ENCODE measurements at places on chromosomes 7 and 10.

- DNase-seq, result no peak
These were observed 52.5 kb downstream of the CSGALNACT2 start for GRCh38 chr10:43190775-43191174.

GRCh38 chr7:10282909-10283308 lies 690.8 kb upstream of the PHF14 start:
- no peak for DNase-seq

- no peak for DNase-seq
These were observed 248.7 kb downstream of the TSPAN12 start for GRCh38 chr7:120609136-120609753.

GRCh38 chr10:128855618-128856428 lies 611.2 kb upstream of the MGMT start:
- no peak for DNase-seq

DNA sequence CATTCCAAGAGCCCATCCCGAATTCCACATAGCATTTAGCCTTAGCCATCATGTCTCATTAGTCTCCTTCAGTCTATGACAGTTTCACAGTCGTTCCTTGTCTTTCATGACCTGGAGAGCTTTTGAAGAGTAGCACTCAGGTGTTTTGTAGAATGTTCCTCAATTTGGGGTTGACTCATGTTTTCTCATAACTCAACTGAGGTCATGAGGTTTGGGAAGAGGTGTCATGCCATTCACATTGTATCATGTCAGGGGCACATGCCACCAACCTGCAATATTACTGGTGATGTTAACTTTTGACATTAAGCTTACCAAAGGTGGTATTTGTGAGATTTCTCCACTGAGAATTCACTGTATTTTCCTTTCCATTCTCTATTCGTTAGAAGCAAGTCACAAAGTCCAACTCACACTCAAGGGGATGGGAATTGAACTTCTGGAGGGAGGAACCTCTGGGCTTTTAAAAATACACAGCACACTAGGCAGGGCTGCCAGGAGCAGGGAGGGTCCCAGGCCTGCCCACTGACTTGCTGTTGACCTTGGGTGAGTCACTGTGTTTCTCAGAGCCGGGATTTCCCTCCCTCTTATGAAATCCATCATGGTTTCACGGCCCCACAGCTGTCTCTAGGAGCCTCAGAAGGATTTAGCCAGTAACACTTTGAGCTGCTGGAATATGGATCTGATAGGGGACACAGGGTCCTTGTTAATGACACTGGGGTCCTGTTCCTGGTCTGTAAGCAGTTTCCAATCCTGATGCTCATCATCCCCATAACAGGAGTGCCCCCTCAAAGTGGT lies 74.4 kb upstream of the TCF7L2 start:
- DNase-seq, result peak; percentile 5

DNA sequence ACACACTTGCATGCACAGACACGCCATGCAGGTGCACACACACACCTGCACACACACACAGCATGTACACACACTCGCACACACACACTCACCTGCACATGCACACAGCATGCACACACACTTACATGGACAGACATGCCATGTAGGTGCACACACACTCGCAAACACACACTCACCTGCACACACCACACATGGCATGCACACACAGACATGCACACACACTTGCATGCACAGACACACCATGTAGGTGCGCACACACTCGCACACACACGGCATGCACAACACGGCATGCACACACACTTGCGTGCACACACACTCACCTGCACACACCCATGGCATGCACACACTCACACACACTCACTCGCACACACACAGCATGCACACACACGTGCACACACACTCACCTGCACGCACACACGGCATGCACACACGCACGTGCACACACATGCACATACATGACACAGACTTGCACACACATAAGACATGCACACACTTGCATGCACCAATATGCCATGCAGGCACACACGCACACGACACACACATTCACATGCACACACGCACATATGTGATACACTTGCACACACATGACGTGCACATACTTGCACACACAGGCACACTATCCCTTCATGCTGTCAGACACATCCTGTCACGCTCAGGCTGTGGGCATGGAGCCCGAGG lies 56.8 kb downstream of the INSIG1 start:
- DNase-seq, result no peak

- DNase-seq, result no peak
These were observed 139.0 kb downstream of the DOCK1 start for GRCh38 chr10:127044186-127044585.

GRCh38 chr7:115728518-115728917 lies 302.0 kb downstream of the TFEC start:
- no peak for DNase-seq

GRCh38 chr10:122142641-122143237 lies 128.4 kb upstream of the BTBD16 start:
- DNase-seq, result peak; percentile 45

DNA sequence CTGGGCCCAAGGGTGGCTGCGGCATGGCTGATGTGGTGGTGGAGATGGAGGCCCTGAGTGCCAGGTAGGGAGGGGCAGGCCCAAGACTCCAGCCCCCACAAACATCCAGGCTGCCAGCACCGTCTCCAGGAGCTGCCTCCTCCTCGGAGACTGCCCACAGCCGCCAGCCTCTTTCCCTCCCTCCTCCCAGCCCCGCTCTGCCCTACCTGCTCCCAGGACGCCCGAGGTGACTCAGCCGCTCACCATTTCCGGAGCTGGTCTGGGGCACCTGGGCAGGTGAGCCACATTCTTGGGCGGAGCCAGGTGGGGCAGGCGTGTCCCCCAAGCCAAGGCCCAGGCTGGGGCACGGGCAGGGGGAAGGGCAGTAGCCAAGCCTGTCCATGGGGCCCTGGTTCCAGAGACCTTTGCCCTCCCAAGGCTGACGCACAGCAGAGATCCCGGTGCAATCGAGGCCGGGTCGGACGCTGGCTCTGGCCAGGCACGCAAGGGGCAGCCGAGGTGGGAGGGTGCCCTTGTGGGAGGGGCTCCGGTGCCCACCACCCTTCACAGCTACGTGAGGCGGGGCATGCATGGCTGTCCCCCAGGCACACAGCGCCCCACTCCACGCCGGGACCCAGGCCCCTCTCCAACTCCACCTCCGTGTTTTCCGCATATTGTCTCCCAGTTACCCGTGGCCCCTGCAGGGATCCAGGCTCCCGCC lies 8.8 kb downstream of the ADAP1 start:
- DNase-seq, result no peak

DNA sequence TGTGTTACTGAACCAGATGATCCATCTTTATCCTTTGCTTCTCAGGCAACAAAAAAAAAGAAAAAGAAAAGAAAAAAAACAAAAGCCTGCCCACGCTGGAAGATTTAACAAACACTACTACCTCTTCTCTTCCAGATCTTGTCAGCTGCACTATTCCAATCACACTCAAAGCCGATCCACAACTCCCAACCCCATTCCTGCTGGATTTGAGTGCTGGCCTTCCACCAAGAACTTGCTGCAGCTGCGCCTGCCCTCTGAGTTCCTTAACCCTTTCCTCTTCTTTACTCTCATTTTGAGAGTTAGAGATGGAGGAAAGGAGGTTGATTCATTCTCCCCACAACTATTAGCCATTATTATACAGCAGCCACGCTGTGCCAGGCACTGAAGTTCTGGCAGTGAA lies 16.0 kb upstream of the ITGA8 start:
- no peak for DNase-seq

GRCh38 chr7:2945171-2945570 lies 98.5 kb downstream of the CARD11 start:
- no peak for DNase-seq

DNA sequence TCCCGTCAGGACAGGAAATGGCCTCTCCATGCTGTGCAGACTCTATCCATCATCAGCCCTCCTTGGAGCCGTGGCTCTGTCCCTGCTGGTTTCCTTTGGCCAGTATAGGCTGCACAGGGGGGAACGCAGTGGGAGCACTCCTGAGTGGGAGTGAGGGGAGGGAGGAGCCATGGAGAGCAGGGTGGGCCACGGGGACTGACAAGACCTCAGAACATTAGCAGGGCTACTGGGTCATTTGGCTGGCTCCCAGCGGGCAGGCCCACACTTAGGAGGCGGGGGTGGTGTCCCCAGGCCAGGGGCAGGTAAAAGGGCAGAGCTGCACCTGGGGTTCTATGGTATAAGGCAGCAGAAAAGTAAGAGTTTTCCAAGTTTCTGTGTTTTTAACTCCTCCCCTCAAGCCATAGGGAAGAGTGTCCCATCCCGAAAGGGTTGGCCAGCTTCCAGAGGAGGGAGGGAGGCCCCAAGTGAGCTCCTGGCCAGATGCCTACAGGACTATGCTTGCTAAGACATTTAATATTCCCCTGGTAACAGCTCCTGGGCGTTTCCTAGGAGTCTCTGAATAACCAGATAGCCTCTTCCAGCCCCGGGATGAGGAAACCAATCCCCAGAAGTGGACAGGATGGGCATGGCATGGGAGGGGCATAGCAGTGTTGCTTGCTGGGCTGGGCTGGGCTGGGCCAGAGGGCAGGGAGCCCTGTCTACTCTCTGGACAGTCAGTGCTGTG lies 5.5 kb upstream of the OPN4 start:
- peak; percentile 1 for DNase-seq

DNA sequence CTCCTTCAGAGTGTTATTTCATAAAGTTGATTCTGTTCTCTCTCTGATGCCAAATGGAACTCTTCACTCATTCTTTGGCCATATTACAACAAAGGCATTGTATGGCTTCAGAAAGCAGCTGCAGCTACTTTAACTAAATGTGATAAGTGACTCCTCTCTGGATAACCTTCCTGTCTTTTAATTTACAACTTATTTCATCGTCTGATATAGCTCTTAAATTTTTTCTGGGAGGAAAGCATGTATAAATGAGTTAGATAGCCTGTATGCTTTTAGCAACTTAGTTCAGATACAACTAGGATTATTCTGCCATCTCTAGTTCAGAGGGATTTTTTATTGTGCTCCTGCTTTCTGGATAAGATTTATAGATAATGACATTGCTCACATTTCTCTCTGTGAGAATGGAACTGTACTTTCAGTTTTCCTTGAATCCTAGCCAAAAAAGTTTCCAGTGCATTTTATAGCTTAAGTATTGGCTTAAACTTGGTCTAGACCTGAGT lies 57.5 kb downstream of the KLHDC10 start:
- DNase-seq, result no peak

- DNase-seq, result no peak
These were observed 593.4 kb upstream of the GHITM start for GRCh38 chr10:83545901-83546391.

DNA sequence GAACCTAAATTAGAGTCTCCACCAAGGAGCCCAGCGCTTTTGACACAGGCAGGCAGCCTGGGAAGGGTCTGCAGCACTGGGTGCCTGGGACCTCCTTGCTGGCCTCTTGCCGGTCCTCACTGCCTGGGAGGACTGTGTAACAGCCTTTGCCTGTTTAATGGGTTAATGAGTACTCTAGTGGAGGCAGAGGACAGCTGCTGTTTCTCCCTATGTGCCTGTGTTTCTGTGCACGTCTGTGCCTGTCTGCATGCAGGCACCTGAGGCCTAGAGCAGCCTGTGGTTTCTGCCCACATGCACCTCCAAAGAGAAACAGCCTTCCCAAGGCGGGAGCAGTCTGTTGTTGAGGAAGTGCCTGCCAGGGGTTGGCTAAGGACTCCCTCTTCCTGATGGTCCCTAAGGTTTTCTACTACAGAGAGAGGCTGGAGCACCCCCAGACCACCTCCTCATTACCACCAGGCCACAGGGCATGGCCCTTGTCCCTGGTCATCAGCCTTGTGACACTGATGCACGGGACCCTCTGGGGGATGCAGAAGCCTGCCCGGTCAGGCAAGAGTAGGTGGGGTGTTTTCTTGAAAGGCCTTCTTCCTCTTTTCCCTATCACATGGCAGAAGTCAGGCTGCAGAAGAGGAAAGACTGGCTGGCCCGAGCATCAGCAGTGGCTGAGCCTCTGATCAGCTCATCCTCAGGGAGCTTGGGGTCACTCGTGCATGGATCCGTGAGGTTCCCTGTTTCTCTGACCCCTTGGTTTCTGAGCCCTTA lies 14.2 kb downstream of the SLC29A3 start:
- DNase-seq, result no peak

- DNase-seq, result no peak
These were observed 54.2 kb downstream of the SLC39A12 start for GRCh38 chr10:18005781-18006456.

GRCh38 chr7:112021379-112022044 lies 184.7 kb downstream of the DOCK4 start:
- no peak for DNase-seq

DNA sequence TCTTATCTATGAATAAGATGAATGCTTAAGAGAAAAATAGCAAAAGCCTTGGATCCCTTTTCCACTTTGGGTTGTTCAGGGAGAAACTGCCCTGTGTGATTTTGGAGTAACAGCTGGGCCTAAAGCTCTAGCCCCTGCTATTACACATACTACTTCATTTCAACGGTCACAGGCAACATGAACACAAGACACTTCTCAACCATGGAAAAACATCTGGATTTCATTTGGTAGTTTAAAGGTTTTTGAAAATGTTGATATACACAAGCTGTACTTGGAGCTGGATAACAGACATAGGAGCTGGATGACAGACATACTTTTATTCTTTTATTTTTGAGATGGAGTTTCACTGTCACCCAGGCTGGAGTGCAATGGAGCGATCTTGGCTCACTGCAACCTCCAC lies 2.7 kb upstream of the CHUK start:
- DNase-seq, result no peak

DNA sequence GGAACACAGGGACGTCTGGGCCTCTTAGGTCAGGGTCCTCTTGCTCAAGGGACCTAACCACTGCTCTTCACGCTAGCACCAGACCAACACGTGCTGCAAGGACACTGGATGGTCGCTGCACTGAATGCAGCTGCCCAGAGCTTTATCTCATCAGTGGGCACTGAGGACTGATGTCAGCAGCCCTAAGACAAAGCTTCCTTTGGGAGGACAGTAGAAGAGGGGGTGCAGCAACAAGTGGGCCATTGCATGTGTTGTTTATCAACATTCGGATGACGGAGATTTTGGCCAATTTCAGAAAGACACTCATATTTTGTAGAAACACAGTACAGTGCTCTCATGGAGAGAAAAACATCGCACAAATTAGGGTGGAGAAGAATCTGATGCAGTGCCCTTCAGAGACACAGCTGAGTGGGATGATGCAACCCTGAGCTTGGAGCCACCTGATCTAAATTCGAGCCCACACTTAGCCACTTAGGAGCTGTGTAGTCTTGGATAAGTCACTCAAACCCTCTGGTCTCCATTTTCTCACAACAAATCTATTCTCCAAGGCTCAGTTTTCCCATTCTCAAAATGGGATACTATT lies 1.7 kb downstream of the OPALIN start:
- DNase-seq, result no peak

GRCh38 chr10:98892523-98892922 lies 343.1 kb downstream of the HPSE2 start:
- no peak for DNase-seq

GRCh38 chr10:131899695-131900349 lies 986 bp upstream of the PPP2R2D start:
- no peak for DNase-seq

DNA sequence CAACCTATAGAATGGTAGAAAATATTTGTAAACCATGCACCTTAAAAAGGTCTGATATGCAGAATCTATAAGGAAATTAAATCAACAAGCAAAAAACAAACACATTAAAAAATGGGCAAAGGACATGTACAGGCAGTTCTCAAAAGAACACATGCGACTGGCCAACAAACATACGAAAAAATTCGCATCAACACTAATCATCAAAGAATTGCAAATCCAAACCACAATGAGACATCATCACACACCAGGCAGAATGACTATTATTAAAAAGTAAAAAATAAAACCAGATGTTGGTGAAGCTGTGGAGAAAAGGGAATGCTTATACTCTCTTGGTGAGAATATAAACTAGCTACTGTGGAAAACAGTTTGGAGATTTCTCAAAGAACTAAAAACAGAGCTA lies 33.2 kb downstream of the TMEM229A start:
- no peak for DNase-seq

GRCh38 chr7:133054162-133054840 lies 27.6 kb downstream of the CHCHD3 start:
- no peak for DNase-seq
